M059J (cell line): ENCODE measurements at places on chromosomes 16 and 17. TPM values are rescaled to one million over a fixed set of nuclear protein-coding genes. Genes with fewer than 3 reads are reported as not detected.

DNA sequence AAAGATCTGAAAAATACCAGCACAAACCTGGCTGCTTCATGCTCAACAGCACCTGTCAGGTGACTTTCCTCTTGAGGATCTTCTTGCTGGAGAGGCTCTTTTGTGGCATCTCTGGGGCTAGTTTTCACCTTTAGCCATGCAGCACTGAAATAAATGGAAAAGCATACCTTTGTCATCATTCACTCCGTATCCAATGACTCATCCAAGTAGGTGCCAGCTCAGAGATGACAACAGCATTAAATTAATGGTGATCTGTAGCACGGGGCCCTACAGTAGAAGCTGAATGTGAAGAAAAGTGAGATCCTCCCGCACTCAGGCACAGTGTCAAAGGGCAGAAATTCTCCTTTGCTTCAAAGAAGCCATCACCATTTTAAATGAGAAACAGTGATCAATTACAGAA, 32.2 kb downstream of the KIAA0753 start:
- peak; percentile 72 for DNase-seq

- DNase-seq: no peak
Measured at GRCh38 chr16:58211846-58212245, 13.9 kb upstream of the CSNK2A2 start.

- no peak for DNase-seq
Measured at GRCh38 chr17:79778504-79779083, 646 bp downstream of the CBX2 start.

Gene KRT33A
- total RNA-seq: 0.17 TPM in 1 of 2 replicates, not detected in the other

DNA sequence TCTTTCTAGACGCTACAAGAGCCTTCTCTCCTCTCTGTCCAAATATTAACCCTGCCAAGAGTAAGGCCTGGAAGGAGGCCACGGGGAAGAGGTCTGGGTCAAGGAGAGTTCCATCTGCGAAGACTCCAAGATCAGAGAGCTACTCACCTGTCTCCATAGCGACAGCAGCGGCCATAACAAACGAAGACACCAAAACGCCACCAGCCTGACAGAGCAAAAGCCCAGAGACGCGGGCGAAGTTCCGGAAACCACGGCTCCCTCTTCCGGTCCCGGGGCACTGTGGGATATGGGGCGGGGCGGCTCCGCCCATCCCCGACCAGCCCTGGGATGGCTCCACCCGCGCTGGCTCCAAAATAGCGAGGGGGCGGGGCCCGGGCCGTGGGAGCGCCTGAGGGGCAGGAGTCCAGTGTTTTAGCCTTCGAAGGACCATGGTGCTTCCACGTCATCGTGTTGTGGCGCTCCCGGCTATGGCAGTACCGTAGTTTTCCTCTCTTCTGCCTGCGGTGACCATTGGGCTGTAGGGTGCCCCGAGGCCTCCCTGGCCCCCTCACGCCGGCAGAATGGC, at the start of the genes C17orf100 and MED31:
Gene C17orf100 (plus strand): TSS at position 409 of the 565 bp plus-strand sequence. CDS start 152 bp downstream, at position 561.
Gene MED31 (minus strand): TSS at position 252 of the 565 bp plus-strand sequence. CDS start 77 bp downstream, at position 175.
- peak; percentile 95 for DNase-seq

- peak; percentile 46 for DNase-seq
Measured at GRCh38 chr16:67967958-67968399, 458 bp downstream of the SLC12A4 start.

- peak; percentile 39 for DNase-seq
Measured at GRCh38 chr16:13906168-13907089, 13.5 kb upstream of the ERCC4 start.

DNA sequence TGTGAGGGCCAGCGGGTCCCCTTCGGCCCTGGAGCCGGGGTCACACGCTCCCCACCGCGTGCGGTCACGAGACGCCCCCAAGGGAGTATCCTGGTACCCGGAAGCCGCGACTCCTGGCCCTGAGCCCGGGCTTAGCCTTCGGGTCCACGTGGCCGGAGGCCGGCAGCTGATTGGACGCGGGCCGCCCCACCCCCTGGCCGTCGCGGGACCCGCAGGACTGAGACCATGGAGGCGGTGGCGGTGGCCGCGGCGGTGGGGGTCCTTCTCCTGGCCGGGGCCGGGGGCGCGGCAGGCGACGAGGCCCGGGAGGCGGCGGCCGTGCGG, at the start of gene NAGLU:
Gene NAGLU (plus strand): TSS at position 194 of the 324 bp plus-strand sequence. CDS start 32 bp downstream, at position 226.
- DNase-seq: peak; percentile 83

DNA sequence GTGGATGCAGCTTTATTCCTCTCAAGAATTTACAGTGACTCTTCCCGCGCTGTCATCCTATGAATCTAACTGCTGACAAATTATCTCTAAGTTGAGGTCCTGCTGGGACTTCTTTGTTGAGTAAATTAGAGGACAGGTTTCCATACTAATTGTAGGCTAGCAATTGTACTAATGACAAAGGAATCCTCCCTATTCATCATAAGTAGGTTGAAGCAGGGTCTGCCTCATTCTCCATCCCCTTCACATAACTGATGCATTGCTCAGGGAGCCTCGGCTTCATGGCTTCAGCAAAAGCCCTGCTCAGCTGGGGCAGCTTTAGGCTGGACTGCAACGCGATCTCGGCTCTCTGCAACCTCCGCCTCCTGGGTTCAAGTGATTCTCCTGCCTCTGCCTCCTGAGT, 83.1 kb upstream of the IRX6 start:
- no peak for DNase-seq

Gene TMEM238L
- total RNA-seq: not detected in 2 replicates

DNA sequence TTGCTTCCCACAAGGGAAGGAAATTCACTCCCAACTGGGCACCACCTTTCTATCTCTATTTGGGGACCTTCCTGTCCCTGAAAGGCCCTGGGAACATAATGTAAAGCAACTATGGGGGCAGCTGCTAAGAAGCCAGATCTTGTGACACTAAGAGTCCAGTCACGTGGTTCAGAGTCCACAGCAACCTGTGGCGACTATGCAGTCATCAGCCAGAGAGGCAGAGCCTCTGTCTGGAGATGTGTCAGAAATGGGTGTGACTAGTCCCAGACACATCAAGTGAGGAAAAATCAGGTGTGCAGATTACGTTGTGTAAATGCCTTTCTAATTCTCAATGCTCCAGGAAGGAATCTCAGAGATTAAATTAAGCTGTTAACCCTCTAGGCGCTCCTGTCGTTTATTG, 26.6 kb upstream of the SKAP1 start:
- peak; percentile 30 for DNase-seq

- peak; percentile 46 for DNase-seq
Measured at GRCh38 chr16:85750827-85751697, at the start of gene C16orf74. C16orf74 (minus strand) TSS chr16:85751096; CDS start chr16:85735217, 15,879 bp downstream.

DNA sequence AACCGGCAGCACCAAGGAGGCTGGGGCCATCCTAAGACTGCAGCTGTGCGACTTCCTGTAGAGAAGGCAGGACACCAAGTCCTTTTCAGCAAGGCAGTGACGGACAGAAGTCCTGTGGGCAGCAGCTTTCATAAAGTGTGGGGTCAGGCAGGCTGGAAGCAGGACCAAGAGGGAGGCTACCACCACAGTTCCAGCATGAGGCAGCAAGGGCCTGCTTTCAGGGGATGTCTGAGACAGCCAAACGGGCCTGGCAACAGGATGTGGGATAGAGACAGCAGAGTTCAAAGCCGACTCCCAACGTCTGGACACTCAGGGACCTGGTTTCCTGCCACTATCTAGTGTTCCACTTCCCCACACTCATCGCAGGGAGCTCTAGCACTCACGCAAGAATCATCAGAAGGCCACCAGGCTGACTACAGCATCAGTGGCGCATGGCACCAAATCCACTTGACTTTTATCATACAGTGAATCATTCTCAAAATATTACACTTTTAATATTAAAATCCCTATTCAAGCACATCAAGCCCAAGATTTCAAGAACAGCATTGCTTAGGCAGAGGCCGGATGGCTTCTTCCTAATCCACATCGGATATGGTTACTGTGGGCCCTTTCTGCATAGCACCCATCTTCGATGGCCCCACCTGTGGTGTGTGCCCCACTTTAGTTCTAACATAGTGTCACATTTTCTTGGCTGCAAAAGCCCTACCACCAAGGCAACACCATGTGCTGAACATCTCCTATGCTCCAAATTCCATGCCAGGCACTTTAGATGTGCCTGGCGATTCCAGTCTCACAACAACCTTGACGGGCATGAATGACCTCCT, 5.2 kb downstream of the USP7 start:
- DNase-seq: peak; percentile 80

- DNase-seq: no peak
Measured at GRCh38 chr16:54171626-54172537, 114.7 kb downstream of the IRX3 start.

Gene NPIPB6
- total RNA-seq: 0.07 and 0.42 TPM in 2 replicates

DNA sequence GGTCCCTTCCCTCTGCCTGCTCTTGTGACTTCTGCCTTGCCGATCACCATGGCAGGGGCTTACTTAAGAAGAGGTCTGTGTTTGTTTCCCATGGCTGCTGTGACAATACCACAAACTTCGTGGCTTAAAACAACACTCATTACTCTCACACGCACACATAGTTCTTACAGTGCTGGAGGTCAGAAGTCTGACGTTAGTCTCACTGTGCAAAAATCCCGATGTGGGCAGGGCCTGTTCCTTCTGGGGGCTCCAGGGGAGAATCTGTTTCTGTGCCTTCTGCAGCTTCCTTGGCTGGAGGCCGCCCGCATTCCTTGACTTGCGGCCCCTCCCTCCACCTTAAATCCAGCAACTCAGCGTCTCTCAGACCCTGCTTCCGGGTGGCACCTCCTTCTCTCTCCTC, 249.2 kb upstream of the GSE1 start:
- DNase-seq: no peak

DNA sequence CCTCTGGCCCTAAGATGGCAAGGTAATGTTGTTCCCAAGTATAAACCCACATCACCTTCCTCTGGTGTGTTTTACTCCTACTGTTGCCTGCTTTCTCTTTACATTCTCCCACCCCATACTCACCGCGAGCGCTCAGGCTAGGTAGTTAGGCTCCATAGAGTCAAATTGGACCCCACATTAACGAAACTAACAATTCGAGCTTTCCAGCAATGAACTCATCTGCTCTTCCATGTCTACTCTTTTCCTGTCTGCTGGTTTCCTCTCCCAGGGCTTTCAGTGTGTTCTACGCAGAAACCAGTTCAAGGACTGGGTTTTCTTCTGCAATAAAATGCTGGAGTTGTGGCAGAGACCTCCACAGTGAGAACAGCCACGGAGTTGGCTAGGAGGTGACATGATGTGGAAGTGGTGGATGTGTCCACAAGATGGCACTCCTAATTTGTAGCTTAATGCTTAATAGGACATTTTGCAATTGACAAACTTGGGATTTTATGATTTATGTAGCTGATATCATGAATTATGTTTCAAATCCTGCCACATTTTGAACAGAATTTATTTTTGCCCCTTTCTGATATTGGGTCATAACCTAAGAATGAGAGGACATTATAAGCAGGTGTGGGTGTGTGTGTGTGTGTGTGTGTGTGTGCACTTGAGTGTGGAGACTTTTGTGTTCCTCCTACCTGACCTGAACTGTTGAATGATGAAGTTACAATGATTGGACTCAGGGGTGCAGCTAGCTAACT, 2.2 kb upstream of the UQCRC2 start:
- peak; percentile 43 for DNase-seq

Gene MYH11
- not detected in 2 replicates for total RNA-seq

Gene CRISPLD2
- 22.7 and 37.3 TPM in 2 replicates for total RNA-seq

DNA sequence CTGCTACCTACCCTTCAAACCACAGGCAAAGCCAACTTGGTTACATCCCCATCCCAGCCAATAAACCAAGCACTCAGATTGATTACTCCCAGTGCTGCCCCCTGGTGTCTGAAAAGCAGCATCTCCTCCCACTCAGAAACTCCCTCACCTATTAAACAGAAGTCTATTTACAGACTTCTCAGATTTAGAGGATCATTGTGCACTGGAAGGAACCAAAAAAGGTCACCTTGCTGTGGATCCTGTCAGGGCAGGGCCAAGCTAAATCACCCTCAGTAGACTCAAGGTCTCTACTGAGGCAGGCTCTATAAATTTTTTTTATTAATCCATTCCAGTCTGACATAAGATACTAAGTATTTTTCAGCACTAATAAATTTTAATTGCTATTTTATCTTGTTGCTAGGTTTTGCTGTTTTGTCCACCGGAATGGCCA, 17.6 kb downstream of the HIGD1B start:
- DNase-seq: peak; percentile 68

Gene SHCBP1
- total RNA-seq: 32.0 and 62.4 TPM in 2 replicates

- no peak for DNase-seq
Measured at GRCh38 chr16:8605554-8605953, 15.2 kb upstream of the TMEM114 start.

Gene SLC35G6
- total RNA-seq: not detected in 2 replicates
